ENCODE measurements at places on chromosomes 2 and 18. TPM values are rescaled to one million over a fixed set of nuclear protein-coding genes. Genes with fewer than 3 reads are reported as not detected.

GKN2 gene
- total RNA-seq, result not detected

RFX8 gene
- not detected for total RNA-seq

ABCB11 gene
- 0.12 TPM for total RNA-seq

DNA sequence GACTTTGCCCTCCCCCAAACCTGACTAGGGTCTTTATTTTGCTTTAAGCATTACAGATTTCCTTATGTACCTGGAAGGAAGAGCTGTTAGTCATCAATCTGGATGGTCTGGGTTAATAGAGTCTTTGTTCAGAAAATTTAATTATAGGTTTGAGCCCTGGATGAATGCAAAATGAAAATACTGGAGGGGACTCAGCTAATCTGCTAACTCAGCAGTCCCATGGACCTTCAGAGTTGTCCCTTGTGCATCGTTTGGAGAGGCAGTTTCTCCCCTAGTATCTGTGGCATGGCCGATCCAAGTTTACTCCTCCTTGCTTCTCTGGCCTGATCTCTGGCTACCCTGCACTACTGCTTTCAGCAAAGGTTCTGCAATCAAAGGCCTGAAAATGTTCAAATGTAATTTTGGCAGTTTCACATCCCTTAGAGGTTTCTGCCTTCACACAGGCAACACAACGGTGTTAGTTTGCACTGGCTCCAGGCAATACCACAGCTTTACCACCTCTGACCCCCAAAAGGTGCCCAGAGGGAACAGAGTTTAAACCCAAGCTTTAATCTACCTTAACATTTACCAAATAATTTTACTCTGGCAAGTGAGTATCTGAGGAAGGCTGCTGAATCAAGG, 134.3 kb downstream of the THADA start:
- H3K27ac ChIP-seq, result peak overlapping the region; percentile 40
- H3K4me3 ChIP-seq, result no peak overlapping the region
- H3K27me3 ChIP-seq, result no peaks in the 10 kb centered on the region

DNA sequence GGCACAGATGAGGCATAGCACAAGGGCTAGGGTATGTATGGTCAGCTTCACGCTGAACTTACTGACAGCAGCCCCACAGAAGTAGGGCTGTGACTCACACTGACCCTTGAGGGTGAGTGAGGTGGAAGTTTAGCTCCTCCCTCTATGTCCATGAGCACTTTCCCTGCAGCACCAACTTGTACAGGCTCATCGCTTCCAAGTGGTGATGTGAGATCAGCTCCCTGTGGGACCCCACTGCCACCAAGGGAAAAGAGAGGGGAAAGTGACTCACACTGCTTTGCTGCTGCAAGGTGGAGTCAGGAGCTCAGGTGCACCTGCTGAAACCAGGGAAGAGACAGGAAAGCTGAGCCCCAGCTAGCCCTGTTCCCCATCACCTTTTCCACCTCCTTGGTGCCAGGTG, 91.5 kb downstream of the TEX51 start:
- DNase-seq, result no peak
- no peak overlapping the region for H3K4me3 ChIP-seq
- H3K36me3 ChIP-seq, result no peaks in the 10 kb centered on the region
- H3K4me1 ChIP-seq, result no peaks in the 10 kb centered on the region

NRP2 gene
- total RNA-seq, result 10.9 TPM

- no peaks in the 10 kb centered on the region for H3K36me3 ChIP-seq
- DNase-seq, result no peak
- no peak overlapping the region for H3K27ac ChIP-seq
- H3K4me1 ChIP-seq, result no peaks in the 10 kb centered on the region
- no peaks in the 10 kb centered on the region for H3K27me3 ChIP-seq
- H3K4me3 ChIP-seq, result no peak overlapping the region
These were observed 35.1 kb upstream of the SLC14A1 start for GRCh38 chr18:45688833-45689232.

DNA sequence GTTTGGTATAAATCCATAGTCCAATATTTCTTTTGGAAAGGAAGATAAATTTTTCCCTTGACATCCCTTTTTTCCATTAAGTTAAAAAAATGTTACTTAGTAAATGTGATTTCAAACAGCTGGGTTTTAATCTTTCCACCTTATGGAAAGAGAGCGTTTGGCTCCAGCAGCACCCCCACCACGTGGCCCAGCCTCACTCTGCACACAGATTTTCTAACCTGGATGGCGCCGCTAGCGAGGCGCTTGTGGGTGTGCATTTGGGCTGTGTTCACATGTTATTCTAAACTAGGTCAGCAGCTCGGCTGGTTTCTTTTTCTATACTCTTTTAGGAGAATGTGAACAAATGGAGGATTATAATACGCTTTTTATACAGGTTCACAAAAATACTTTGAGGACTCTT, 218.0 kb downstream of the LDLRAD4 start:
- H3K27me3 ChIP-seq, result no peaks in the 10 kb centered on the region
- H3K36me3 ChIP-seq, result no peaks in the 10 kb centered on the region
- peak overlapping the region; percentile 73 for H3K27ac ChIP-seq

GRCh38 chr18:74064510-74064909, 83.1 kb downstream of the FBXO15 start:
- no peak overlapping the region for H3K27ac ChIP-seq
- no peak overlapping the region for H3K4me3 ChIP-seq
- DNase-seq, result no peak
- H3K36me3 ChIP-seq, result no peaks in the 10 kb centered on the region
- H3K4me1 ChIP-seq, result no peaks in the 10 kb centered on the region

- H3K4me1 ChIP-seq, result no peaks in the 10 kb centered on the region
- no peaks in the 10 kb centered on the region for H3K36me3 ChIP-seq
- no peak overlapping the region for H3K4me3 ChIP-seq
These were observed 1.6 kb downstream of the DLGAP1 start for GRCh38 chr18:4453567-4453873.

WDR75 gene
- total RNA-seq, result 11.8 TPM

ELOA2 gene
- total RNA-seq, result not detected

SLC38A11 gene
- total RNA-seq, result 0.74 TPM

- no peaks in the 10 kb centered on the region for H3K4me1 ChIP-seq
- H3K27ac ChIP-seq, result no peak overlapping the region
- no peak overlapping the region for H3K4me3 ChIP-seq
- H3K36me3 ChIP-seq, result no peaks in the 10 kb centered on the region
- no peak for DNase-seq
These were observed 123.1 kb upstream of the XIRP2 start for GRCh38 chr2:166765141-166765540.

- H3K4me3 ChIP-seq, result no peak overlapping the region
- no peaks in the 10 kb centered on the region for H3K27me3 ChIP-seq
- DNase-seq, result no peak
- H3K27ac ChIP-seq, result no peak overlapping the region
- H3K4me1 ChIP-seq, result no peaks in the 10 kb centered on the region
These were observed 26.1 kb downstream of the KIF5C start for GRCh38 chr2:148901142-148901541.

HRH4 gene
- total RNA-seq, result not detected

DNA sequence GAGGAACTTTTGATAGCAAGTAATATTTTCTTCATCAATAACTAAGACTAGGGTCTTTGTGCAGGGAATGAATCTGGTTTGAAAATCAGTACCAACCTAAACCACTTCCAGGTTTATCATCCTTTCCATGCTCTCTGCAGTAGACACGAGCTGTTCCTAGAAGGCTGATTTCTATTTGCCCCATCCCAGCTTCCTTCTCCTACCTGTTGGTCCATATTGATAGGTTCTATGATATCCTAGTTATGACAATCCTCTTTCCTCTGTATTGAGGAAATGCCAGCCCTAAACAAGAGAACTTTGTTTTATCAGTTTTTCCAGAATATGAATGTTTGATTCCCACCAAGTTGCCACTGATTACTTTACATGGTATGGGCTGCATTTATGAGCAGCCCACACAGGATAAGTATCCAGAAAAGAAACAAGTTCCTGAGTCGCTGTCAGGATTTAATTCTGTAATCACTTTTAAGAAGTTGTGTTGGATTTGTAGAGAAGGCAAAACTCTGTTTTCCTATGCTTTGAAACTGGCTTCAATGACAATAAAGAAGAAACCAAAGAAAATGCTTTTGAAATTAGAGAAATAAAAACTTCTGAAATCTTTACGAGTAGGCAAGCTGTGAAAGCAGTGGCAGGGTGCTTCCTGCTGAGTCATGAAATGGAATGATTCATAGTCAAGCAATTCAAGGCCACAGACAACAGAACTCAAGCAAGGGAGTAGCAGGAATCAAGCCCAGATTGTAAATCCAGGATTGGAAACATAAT, 37.3 kb upstream of the TANK start:
- H3K27ac ChIP-seq, result peak overlapping the region; percentile 78
- H3K4me3 ChIP-seq, result no peak overlapping the region
- DNase-seq, result peak; percentile 70
- peaks cover 21% of the 10 kb centered on the region for H3K4me1 ChIP-seq
- H3K36me3 ChIP-seq, result no peaks in the 10 kb centered on the region

- H3K27ac ChIP-seq, result no peak overlapping the region
- DNase-seq, result no peak
- no peaks in the 10 kb centered on the region for H3K27me3 ChIP-seq
- H3K4me1 ChIP-seq, result no peaks in the 10 kb centered on the region
- H3K36me3 ChIP-seq, result no peaks in the 10 kb centered on the region
- H3K4me3 ChIP-seq, result no peak overlapping the region
These were observed 248.8 kb upstream of the SLC39A10 start for GRCh38 chr2:195408196-195408595.
